ENCODE measurements at places on chromosomes 13 and 19.
A peak's percentile ranks its signal among the peaks of the same experiment; 100 is the strongest.

DNA sequence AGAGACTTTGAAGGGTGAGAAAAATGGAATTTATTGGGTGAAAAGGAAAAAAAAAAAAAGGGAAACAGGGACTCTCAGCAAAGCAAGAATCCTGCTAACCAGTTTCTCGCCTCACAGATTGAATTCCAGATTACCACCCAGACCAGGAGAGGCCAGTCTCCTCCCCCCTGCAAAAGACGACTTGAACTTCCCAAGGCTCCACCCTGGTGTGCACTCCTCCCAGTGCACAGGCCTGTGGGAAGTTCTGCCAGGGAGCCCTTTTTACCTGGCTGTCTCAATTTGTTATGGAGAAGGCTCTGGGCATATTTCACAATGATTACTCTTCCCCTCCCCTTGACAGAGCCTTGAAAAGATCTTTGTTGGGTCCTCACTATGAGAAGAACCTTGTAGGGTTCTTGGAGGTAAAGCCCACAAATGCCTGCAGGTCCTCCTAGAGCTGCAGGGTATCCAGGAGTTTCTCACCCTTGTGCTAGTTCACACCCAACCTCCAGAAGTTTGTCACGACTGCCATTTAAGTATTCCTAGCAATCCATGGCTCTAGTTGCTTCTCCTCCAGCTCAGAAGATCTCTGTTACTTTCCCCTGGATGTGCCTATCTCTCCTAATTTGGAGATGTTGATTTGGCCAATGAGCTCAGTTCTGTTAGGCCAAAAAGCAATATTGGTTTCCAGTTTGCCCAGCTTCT is 229.8 kb upstream of the TMTC4 start:
- no peak for DNase-seq

DNA sequence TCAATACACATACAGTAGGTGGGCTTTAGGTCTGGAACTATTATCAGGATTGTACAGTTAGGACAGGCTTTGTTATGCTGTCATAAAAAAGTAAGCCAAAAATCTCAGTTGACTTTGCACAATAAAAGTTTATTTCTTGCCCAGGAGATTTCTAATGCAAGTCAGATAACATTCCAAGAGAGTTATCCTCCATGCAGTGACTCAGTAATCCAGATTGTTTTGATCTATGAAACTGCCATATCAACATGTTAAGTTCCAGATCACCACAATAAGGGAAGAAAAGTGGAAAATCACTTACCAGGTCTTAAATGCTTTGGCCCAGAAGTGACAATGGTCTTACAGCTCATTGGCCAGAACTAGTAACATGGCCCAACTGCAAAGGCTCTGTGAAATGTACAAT is 636.2 kb upstream of the KLF12 start:
- peak; percentile 61 for DNase-seq

DNA sequence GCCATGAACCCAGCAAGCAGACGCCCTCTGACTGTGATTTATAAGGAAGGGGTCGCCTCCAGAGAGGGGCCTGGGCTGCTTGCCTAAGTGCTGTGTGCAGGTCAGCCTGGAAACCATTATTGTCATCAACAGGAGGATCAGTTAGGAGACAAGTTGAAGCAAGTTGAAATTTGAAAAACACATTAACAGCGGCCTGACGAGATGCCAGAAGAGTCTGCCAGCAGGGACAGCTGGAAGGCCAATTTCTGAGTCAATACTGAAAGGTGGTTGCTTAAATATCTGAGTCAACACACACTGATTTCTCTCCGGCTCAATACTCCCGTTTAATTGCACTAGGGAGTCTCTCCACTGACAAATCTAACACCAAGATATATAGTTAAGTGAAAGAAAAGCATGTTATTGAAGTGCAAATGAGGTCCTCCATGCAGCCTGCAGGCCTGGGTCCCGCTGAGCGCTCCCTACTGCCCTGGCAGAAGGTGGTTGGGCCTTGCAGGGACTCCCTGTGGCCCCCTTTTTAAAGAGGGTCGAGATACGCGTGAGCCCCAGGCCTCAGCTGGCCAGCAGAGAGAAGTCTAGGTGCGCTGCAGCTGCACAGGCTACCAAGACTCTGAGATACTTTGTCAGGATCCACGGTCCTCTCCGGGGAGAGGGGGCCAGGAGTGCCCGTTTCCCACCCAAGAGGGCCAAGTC is 91.1 kb downstream of the RNASEH2B start:
- peak; percentile 7 for DNase-seq

DNA sequence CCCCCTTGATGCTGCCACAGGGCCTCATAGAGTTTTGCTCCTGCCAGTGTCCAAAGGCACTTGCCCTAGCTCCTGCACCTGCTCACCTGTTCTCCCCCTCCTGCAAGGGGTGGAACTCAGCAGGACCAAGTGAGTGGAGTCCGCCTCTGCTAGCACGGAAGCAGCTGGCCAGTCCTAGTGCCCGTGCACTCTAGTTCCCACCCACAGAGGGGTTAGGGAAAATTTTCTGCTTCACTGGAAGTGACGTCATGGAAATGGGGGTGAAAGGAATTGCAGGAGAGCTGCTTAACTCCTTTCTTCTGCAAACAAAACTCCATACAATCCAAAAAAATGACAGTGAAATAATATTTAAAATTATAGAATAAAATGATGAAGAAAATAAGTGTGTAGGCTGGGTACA is 609.7 kb upstream of the SLITRK1 start:
- DNase-seq, result no peak

GRCh38 chr13:35764326-35765015 is 288.0 kb upstream of the MAB21L1 start:
- DNase-seq, result no peak

DNA sequence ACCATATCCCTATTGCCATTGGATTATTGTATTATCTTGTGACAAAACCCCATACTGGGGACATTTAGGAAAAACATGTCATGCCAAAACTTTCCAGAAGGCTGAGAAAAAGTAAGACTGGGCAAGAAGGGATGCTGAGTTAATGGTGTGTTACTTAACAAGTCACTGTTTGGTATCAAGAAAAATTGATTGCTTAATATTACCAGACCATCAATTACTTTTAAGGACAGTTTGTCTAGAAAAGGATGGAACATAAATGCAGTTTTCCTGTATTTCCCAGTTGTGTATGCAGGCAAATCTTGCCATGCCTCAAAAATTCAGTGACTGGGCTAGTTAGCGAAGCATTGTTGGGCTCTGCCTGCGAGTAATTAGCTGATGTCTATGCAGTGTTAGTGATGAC is 705.6 kb upstream of the MIR17HG start:
- no peak for DNase-seq

DNA sequence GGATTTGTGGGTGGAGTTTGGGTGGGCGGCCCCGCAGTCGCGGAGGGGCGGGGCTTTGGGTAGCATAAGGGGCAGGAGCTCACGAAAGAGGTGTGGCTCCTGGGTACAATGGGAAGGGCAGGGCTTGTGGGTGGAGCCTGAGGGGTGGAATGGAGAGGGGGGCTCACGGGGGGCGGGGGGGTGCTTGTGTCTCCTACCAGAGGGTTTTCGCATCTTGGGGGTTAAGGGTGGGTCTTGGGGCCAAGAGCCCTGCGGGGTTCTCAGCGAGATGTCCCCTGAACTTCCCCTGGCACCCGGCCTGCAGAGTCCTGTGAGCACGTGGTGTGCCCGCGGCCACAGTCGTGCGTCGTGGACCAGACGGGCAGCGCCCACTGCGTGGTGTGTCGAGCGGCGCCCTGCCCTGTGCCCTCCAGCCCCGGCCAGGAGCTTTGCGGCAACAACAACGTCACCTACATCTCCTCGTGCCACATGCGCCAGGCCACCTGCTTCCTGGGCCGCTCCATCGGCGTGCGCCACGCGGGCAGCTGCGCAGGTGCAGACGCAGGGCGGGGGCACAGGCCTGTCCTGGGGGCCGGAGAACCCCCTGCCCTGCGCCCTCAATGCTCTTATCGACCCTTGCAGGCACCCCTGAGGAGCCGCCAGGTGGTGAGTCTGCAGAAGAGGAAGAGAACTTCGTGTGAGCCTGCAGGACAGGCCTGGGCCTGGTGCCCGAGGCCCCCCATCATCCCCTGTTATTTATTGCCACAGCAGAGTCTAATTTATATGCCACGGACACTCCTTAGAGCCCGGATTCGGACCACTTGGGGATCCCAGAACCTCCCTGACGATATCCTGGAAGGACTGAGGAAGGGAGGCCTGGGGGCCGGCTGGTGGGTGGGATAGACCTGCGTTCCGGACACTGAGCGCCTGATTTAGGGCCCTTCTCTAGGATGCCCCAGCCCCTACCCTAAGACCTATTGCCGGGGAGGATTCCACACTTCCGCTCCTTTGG is 5.1 kb downstream of the FSTL3 start:
- peak; percentile 84 for DNase-seq

GRCh38 chr19:16807549-16808284 is 21.5 kb upstream of the SIN3B start:
- DNase-seq, result no peak

GRCh38 chr19:18718015-18718526 is 34.6 kb downstream of the CRTC1 start:
- DNase-seq, result no peak

- no peak for DNase-seq
Observed at GRCh38 chr13:27617881-27618321, 2.4 kb downstream of the LNX2 start.

DNA sequence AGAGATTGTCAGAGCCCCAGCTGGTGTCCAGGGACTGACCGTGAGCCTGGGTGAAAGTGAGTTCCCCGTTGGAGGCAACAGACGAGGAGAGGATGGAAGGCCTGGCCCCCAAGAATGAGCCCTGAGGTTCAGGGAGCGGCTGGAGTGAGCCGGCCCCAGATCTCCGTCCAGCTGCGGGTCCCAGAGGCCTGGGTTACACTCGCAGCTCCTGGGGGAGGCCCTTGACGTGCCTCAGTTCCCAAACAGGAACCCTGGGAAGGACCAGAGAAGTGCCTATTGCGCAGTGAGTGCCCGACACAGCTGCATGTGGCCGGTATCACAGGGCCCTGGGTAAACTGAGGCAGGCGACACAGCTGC is 1.1 kb upstream of the ELANE start:
- DNase-seq, result no peak

- DNase-seq, result no peak
Observed at GRCh38 chr19:35609851-35610353, 2.6 kb upstream of the HAUS5 start.

DNA sequence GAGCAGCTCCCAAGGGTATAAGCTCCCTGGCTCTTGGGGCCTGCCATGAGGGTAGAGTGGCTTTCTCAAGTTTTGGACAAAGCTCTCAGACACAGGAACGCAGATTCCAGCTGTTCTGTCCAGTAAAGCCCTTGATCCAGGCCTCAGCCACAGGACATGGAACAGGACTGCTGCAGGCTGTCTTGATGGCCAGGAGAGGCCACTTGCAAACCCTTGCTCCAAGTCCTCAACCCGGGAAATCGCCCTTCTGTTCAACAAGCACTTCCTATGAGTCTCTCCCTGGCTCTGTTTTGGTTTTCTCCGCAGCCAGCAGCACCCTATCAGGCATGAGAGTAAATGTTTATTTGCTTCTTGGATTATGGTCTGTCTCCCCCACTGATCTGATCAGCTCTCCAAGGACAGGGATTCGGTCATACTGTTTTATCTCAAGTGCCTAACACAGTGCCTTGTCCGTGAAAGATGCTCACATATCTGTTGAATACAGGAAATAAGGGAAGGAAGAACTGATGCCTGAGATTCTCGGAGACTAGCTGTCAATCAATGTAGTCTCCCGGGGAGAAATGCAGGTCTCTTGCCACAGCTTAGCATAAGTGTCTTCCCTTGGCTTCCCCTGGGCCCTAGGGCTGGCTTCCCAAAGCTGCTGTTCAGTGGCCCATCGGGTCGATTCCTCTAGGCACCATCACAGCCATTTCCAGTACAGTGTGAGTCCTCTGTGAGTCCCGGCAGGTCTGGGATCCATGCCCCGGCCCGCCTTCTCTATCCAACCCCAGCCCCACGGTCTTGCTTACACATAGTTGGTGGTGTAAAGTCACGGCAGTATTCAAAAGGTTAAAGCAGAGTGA is 90.8 kb downstream of the TSHZ3 start:
- DNase-seq, result no peak

DNA sequence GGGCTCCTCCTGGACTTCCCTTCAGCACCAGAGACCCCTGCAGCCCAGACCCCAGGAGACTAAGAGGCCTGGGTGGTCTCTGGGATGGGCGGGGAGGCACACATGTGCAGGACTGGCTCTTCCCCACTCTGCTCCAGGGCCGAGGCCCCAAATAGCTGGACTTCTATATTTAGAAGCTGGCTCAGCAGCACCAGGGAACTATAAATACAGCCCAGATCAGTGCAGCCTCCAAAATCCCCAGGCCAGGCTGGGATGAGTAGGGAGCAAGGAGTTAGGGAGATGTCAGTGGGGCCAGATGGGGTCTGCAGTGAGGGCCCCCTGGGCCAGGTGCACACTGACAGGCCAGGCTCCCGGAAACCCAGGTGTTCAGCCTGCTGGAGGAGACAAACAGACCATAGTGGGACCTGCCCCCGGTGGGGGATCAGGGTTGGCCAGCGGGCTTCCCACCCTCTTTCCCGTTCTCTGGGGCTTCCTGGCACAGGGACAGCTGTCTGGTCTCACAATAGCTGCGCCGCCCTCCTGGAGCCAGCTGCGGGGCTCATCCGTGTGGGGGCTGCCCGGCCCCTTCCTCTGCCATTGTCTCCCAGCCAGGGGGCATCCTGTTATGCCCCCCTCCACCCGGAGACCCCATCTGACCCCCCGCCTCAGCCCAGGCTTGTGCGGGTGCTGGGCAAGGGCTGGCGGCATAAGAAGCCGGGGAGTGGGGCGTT is 5.5 kb upstream of the ADGRE5 start:
- no peak for DNase-seq

DNA sequence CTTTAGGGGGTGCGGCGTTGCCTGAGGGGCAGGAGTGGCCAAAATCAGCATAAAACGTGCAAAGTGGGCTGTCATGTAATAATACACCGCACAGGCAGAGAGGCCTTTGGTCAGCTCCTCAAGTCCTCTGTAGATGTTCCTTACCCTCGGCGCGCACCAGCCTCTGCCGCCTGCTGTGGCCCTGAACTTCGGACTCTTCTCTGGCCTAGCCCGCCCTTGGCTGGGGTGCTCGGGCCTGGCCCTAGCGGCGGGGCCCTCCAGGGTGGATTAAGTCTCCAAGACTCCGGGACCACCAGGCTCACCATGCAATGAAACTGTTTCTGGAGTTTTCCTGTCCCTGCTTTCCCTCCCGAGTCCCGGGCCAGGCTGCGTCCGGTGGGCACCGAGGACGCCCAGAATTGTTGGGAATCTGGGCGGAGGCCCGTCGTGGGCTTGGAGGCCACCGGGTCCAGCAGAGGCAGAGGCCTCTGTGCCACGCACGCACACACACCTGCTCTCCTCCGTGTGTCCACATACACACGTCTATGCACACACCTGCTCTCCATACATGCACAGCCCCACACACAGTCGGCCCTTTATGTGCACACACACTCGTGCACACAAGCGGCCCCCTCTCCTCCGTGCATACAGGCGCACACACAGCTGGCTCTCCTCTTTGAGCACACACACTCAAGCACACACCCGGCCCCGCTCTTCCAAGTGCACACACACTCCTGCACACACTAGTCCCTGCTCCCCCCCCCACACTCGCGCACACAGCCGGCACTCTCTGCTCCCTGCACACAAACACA is 1.5 kb upstream of the TFDP1 start:
- no peak for DNase-seq

DNA sequence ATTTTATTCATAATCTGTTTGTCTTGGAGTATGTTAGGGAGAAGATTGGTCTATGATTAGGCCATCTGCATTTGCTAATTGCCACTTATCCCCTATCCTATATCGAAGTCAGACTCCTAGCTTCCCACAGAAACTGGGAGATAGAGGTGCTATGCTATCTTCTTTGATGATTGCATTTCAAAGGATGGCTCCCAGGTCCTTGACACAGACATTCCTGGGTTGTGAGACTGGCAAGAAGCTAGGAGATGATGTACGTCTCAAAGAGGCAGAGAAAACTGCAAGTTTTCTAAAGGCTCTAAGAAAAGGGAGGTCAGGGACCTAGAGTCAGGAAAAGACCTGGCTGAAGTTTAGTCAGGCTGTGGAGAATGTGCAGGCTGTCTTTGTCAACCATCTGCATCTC is 1251.9 kb downstream of the PCDH17 start:
- no peak for DNase-seq
